Activated naive CD8-positive, alpha-beta T cell treated with anti-CD3 and anti-CD28 coated beads for 36 hours (primary cell): ENCODE measurements at places on chromosomes 16 and 17. TPM values are rescaled to one million over a fixed set of nuclear protein-coding genes. Genes with fewer than 3 reads are reported as not detected.

DNA sequence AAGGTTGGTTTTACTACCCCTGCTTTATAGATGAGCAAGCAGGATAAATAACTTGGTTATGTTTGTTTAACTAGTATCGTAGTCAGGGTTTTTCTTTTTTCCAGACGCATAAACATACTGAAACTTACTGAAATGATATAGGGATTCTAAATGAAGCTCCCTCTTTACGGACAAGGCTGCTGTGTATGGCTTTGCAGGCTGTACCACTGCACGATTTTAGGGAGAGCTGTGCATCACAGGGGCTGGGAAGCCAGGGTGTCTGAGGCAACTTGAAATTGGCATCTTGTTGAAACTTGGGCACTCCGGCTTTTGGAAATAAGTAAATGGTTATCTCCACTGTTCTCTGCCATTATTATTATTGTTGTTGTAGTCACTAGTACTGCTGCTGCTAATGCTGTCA, 218.1 kb upstream of the CDH8 start:
- DNase-seq: no peak

HP gene
- total RNA-seq: not detected

DNA sequence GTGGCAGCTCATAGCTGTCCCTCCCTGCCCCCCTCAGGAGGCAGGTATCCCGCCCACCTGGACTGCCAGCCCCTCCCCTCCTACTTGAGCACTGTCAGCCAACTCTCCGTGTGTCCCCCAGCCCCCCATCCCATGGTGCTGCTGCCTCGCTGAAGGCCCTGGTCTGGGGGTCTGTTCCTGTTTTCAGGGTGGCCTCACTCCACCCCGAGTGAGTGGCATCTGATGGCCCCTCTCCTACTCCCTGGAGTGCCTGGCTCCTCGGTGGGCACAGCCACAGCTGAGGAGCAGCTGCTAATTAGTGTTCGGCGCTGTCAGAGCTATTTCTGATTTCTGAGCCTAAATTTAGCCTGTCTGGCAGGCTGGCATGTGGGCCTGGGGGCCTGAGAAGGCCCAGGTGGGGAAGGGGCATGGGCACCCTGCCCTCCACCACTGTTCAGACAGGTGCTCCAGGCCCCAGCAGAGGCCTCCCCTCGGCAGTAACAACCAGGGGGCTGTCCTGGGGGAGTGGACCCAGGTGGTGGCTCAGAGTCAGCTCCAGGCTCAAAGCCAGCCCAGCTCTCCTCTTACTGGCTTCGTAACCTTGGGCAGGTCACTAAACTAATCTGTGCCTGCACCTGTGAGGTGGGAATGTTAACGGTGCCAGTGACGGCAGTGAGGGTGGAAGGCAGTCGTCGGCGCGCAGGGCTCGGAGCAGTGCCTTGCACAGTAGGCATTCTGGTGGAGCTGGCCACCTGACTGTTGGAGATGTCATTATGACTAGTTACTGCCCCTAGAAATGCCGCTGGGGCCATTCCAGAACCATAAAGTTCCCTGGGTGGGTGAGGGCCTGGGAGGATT, 6.5 kb downstream of the FMNL1 start:
- DNase-seq: peak; percentile 54

DNA sequence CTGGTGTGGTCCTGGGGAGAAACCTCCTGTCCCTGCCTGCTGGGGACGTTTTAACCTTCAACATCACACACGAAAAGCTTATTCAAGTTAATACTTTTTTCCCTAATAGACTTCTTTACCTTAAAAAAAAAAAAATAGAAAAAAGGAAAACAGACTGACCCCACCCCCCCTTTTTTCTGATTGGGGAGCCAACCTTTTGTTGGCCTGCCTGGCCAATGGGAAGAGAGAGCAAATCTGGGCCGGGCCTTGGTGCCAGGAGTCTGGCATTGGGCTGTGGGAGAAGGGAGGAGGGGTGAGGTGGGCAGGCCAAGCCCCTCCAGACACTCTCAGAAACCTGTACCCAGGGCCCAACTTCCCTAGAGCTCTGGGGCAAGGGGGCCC, 3.0 kb downstream of the CBX8 start:
- no peak for DNase-seq

DNA sequence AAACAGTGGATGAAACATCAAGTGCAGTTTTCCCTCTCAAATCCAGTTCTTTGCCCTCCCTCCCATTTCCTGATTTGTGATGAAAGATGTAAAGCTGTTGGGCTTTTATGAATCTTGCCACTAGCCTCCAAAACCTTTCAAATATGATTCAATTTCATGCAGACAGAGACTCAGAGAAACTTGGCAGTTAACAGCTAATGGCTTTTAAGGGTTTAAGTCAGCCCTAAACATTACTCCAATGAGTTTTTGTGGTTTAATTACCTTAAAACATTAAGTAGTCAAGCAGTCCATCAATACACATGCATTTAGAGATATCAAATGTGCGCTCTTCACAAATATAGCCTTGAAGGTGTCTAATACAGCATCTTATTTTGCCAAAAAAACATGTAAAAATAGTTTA, 1594.0 kb upstream of the GOT2 start:
- no peak for DNase-seq

DNA sequence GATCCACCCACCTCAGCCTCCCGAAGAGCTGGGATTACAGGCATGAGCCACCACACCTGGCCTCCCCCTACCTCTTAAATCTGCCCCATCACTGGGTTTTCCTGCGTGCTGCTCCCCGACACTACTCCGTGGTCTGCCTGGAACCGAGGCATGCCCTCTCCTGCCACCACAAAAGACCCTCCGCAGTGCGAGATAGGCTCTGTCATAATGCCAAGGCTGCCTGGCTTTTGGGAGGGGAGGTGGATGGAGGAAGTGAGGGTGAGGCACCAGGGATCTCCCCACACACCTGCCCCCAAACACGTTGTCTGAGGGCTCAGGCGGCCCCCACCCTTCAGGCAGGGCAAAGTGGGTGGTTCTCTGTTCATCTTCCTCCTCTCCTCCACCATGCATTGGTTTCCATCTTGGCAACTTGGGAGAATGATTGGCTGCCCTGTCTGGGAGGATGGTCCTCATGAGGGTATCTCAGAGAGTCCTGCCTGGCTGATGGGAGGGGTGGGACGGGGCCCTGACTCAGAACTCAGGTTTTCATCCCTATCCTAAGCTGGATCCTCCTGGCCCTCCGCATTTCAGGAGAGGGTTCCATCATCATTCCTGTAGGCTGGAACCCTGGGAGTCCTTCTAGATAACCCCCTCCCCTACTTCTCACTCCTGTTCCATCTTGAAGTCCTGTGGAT, 23.2 kb downstream of the IGFBP4 start:
- no peak for DNase-seq

DNA sequence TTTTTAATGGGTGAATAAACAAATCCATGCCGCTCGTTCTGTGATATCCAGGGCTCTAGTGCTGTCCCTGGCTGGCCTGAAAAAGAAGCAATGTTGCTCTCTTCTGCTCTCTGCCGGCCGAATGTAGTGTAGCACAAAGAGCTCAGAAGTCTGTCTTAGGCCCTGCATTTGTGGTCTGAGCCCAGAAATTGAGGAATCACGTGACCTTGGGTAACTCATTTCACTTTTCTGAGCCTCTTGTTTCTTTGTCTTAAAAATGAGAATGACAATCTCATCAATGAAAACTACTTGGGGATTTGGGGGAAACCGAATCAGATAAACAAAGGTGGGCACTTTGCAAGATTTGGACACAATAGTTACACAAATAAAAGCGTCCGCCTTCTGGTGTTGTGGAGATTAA, 381.6 kb upstream of the ASIC2 start:
- peak; percentile 33 for DNase-seq

DNA sequence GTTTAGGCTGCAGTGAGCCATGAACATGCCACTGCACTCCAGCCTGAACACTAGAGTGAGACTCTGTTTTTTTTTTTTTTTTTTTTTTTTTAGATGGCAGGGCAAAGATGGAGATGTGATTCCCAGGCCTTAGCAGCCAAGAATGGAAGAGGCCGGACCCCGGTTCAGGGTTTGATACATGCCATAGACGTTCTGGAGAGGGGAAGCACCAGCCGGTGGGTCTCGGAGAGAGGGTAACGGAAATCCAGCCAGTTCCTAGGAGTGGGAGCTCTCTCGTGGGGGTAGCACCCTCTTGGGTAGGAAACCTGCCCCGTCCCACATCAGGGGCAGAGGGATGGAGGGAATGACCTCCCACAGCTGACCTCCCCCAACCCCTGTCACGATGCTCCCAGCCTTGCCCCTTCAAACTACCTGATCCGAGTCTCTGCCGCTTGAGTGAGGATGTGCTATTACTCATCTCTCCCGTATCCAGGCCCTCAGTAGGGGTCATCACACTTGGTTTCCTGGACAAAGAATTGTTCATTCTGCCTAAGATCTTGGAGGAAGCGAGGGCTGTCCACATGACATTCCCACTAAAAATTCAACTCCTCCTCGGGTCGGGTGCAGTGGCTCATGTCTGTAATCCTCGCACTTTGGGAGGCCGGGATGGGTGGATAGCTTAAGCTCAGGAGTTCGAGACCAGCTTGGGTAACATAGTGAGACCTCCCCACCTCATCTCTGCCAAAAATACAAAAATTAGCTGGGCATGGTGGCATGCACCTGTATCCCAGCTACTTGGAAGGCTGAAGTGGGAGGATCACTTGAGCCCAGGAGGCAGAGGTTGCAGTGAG, 47.3 kb downstream of the MIS12 start:
- DNase-seq: no peak

- no peak for DNase-seq
These were observed 69.2 kb upstream of the DHX40 start for GRCh38 chr17:59496178-59496577.

DNA sequence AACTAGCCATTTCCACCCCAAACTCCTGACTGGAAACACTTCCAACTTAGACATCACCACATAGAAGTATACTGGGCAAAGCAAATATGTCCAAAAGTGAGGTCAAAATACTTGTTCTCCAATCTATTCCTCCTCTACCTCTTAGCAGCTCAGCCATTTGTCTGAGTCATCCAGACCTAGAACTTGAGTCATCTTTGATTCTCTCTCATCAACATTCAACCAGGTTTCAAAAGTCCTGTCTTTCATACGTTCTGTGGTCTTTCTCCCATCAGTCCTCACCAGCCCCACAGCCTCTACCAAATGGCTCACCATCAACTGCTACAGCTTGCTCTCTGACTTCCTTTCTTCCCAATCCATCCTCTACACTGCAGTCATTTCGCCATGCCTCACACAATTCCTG, 6.8 kb downstream of the ANKFY1 start:
- DNase-seq: no peak

DNA sequence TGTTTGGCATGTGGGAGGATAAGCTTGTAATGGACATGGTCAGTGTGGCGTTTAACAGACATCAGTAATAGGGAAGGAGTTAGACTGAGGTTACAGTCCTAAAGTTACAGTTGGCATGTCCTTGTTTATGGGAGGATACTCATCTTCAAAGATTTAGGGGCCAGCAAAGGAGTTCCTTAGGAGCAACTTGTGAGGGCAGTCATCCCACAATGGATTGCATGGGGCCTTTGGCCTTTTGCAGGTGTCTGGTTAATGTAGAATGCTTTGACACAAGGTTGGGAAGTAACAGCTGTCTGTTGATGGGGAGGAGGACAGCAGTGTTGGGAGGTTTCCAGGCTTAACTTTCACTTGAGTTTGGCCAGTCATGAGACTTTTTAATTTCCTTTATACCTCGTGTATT, 2.2 kb downstream of the NUBP1 start:
- no peak for DNase-seq

- no peak for DNase-seq
These were observed 149.5 kb downstream of the TMEM132E start for GRCh38 chr17:34728771-34729310.

DNA sequence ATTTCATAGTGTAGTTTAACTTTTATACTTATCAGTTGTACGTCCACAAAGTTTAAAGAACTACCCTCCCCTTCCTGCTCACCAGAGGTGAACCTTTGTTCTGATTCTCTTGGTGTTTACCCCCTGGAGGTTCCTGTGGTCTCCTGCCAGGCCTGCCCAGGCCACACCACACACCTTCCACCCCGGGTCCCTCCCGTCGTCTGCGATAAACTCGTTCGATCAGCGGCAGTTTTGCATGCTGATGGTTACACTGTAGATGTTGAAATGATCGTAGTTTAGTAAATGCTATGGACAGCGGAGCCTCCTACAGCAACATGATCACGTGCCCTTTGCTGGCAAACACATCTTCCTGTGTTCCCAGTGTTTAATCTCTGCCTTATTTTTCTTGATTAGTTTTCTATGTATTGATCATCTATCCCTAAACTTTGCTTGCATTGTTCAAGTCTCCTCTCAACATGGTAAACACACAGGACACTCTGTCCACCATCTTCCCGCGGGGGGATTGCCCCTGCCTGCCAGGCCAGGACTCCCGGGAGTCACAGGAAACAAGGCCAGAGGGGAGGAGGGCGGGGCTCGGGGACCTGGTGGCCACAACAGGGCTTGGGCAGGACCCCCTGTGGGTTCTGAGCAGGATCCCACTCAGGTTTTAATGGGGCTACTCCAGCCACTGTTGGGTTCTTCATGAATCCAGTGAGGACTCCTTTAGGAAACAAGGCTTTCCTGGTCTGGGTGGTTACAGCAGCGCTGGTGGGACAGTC, 2.8 kb upstream of the ACSF3 start:
- DNase-seq: no peak

DNA sequence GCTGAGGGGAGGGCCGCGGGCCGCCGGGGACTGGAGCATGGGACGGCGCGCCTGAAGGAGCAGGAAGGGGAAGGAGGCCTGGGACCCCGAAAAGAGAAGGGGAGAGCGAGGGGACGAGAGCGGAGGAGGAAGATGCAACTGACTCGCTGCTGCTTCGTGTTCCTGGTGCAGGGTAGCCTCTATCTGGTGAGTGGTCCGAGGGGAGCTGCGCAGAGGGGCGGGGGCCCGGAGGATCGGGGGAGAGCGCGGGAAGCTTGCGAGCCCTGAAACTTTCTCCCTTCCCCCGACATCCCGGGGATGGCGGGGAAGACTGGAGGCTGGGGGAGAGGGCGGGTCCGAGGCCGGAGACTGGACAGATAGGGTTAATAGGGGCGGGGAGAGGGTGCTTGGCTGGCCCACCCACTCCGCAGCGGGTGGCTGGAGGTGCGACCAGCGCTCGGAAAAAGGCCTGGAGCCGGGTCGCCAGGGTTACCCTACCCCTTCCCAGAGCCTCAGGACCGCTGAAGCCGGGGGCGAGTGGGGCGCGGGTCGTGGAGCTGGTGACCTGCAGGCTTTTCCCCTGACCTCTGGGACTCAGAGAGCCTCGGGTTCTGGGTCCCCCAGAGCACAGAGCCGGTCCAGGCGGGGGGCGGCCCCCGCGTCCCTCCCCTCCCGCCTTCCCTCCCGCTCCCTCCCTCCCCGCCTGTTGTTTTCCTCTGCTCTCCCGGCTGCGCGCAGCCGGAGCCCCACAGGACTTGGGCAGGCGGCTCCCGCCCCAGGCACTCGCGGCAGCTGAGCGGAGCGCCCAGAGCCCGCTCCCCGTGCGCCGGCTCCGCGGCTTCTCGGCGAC, 631 bp downstream of the NXPH3 start:
- no peak for DNase-seq

- no peak for DNase-seq
These were observed 14.5 kb upstream of the RASL10B start for GRCh38 chr17:35716897-35717465.

GRB7 gene
- 0.84 TPM for total RNA-seq

ARHGAP44 gene
- 0.29 TPM for total RNA-seq

CDRT15L2 gene
- not detected for total RNA-seq
